Aorta (tissue), 5 donors: ENCODE measurements at places on chromosomes 2 and 18.

DNA sequence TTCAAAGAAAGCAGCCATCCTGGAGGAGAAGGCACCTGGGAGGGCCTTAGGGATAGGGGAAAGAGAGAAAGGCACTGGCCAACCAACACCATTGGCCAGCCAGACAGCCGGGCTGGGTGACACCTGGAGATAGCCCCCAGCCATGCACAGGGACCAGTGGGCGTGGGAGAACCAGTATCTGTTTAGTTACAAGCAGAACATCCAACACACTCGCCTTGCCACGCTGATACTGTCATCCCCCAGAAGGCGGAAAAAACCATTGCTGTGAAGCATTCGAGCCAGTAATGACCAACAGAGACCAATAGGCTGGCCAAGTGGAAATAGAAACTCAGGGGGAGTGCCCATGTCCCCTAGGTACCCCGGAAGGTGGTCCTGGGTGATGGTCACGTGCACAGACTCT is 15.5 kb downstream of the ASPRV1 start:
- DNase-seq: no peak

GRCh38 chr2:3838348-3838747 is 135.0 kb downstream of the DCDC2C start:
- no peak for DNase-seq

GRCh38 chr2:190864375-190864774 is 16.2 kb upstream of the GLS start:
- DNase-seq: no peak

DNA sequence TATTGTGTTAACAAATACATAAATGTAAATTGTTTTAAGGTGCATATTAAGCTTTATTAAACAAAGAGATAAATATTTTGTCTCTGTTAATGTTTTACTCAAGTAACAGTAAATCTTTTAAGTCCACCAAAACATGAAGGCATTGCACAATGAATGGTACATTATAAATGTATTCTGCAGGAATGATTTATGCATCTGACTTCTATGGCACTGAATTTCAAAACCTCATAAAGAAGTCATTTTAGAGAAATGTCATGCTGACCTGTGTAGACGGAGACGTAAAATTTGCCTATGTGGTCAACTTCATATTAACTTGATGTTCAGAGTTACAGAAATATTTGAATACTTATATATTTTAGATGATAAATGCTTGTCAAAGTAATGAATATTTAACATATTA is 194.7 kb downstream of the BABAM2 start:
- DNase-seq: no peak

DNA sequence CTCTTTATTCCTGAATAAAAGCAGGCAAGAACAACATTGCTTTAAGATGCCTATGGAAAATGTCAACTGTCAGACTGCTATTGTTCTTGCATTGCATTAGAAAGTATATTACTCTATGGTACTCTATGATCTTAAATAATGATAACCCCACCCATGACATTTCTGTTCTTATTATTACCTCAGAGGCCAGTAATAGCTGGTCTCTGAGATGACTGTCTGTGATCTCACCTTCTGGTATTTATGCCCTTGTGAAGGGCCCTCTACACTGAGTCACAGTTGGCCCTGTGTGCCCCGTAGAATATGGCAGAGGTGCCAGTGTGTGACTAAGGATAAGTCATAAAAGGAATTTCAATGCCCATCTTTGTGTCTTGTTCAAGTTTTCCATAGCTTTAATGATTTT is 61.0 kb downstream of the SPP2 start:
- DNase-seq: no peak

GRCh38 chr2:75574106-75574505 is 13.4 kb upstream of the EVA1A start:
- no peak for DNase-seq

- no peak for DNase-seq
Observed at GRCh38 chr2:85705680-85706039, 11.5 kb downstream of the GNLY start.

- no peak for DNase-seq
Observed at GRCh38 chr2:27993402-27993787, 102.9 kb downstream of the BABAM2 start.

DNA sequence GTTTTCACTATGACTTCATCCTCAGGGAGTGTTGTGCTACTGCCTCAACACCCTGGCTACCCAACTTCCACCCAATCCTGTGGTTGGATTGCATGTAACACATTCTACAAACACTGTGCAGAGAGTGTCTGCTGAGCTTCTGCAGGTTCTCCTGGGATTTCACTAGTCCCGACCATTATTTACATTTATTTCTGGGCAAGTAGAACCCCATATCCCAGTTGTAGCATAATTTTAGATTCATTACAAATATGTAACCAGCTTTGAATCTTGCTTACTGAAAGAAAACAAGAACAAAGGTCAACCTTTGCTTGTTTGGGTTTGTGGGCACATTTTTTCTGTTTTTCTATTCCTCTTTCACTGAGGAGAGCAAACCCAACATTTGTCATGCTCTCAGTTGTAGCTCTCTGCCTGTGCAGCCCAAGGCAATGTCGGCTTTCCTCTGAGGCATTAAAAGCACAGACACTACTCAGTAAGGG is 2036.1 kb upstream of the LRRTM1 start:
- no peak for DNase-seq

DNA sequence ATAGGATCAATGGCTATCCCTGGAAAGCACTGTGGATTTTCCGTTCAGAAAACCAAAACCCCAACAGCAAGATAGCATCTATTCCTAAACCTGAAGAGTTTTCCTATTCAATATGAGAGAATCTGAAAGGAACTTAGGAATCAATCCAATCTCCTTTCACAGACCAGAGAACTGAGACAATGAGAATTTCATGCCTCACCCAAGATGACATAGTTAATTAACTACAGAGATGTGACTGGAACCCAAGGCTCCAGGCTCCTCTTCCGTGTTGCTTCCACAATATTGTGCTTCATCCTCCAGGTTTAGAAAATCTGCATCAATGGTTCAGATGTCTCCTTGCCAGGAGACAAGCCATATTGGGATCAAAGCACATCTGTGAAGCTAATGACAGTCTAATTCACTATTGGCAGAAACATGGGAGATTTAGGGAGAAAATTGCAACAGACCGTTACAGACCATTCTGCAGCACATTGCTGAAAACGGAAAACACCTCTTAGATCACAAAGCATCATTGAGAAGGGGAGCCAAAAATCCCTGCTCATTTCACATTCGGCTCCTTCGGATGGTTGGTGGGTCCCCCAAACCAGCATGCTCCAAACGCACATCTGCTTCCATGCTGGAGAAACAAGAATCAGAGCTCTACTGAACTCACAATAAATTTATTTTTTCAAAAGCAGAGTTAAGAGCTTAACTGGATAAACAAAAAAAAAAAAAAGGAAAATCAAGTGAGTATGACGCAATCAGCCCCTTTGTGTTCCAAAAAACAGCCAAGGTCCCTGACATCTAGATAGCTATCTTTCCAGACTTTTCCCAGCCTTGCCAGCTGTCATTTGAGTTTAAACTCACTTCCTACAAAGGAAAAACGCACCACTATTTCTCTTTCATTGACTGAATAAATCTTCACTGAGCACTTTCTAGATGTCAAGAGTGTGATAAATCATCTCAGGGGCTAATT is 290.3 kb downstream of the C1D start:
- DNase-seq: no peak

DNA sequence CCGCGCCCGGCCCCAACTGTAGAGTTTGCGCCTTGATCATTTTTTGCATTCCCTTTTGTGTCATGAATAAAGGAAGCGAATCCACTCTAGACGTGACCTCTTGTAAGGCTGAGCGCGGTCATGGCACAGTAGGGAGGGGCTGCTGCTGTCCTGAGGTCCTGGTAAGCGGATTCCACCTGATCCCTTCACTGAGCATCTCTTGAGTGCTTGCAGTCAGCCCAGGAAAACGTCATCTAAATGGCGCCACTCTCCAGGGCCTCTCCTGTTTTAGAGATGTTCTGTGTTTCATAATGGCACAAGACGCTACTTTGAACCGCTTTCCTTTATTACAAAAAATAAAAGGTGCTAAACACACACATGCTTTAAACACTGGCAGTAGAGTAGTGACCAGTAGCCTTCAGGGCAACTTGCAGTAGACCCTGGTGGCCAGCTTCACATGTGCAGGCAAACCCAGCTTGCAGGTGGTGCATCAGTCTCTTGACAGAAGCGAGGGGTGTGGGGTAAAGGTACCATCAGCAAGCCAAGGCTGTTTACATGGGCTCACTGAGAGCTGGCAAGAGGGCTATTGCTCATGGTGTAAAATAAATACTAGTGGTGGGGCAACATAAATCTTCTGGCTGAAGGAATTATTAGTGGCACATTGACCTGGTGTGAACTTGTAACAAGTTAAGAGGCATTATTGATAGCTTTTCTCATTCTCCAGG is 43.0 kb upstream of the ACKR3 start:
- no peak for DNase-seq

GRCh38 chr2:70861777-70862625 is 26.4 kb upstream of the CD207 start:
- DNase-seq: peak; percentile 82

DNA sequence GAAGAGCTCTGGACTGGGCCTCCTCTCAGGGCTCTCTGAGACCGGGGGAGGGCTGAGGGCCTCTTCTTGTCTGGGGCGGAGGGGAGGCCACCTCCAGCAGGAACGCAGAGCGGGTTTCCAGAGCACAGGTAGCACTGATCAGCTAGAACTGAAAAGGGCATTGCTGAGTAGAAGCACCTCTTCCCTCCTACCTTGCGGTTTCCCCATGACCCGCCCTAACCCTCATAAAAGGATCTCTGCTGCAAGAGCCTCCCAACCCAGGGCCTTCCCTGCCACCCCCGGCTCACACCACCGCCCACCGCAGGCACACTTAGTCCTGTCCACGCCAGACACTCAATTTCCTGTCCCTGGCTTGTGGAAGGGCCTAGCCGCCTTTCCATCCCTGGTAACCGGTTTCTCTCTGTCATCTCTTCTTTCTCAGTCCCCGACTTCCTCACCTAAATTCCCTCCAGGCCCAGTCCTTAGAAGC is 966 bp downstream of the ADCY3 start:
- DNase-seq: peak; percentile 59

GRCh38 chr18:52254367-52254766 is 85.6 kb upstream of the DCC start:
- DNase-seq: no peak

GRCh38 chr2:16683576-16683975 is 17.9 kb upstream of the CYRIA start:
- no peak for DNase-seq
